EL (cell line): ENCODE measurements at places on chromosomes 16 and 17.

DNA sequence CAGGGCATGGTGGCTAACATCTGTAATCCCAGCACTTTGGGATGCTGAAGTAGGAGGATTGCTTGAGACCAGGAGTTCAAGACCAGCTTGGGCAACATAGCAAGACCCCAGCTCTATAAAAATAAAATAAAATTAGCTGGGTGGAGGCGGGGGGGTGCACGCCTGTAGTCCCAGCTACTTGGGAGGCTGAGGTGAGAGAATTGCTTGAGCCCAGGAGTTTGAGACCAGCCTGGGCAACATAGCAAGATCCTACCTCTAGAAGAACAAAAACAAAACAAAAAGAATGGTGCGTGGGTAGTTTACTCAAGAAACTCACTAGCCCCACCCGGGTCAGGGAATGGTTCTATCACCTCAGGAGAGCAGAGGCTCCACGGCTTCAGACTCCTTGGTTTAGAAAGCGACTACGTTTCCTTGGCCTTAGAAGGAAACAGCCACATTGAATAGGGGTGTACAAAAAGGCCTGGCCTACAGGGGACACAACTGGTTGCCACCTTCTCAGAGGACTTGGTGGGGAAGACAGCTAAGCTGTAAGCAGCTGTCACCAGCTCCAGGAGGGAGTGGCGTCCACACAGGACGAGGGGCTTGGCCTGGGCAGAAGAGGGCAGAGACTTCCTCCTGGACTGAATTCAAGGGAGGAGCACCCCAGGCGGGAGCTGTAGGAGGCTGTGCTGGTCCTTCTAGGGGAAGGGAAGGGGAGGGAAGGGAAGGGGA is 716 bp downstream of the TK1 start:
- peak; percentile 69 for DNase-seq

DNA sequence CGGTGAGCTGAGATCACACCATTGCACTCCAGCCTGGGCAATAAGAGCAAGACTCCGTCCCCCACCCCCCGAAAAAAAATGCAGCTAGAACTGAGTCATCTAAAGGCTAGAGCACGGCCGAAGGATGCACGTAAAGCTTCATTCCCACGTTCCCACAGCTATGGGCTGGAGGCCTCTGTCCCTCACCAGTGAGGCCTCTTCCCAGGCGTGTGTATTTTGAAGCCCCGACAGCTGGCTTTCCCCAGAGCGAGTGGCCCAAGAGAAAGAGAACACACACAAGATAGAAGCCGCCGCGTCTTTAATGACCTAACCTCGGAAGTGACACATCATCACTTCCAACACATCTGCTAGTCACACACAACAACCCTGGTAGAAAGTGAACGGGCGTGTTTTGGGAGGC is 6.6 kb upstream of the KCTD5 start:
- peak; percentile 10 for DNase-seq

DNA sequence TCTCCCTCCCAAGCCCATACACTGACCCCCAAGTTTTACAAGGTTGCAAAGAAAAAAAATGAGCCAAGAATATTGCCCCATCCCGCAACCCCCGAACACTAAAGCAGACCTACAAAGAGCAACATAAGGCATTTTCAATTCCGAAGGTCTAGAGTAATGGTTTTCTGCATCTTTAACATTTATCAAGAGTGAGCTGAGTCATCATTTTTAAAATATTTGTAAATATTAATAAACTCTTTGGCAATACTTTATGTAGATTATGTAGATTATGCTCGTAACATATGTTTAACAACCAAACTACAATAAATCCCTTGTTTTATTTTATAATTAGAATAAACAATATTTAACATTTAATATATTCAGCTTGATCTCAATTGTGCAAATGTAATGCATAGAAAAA is 1.4 kb downstream of the ZNF624 start:
- no peak for DNase-seq

DNA sequence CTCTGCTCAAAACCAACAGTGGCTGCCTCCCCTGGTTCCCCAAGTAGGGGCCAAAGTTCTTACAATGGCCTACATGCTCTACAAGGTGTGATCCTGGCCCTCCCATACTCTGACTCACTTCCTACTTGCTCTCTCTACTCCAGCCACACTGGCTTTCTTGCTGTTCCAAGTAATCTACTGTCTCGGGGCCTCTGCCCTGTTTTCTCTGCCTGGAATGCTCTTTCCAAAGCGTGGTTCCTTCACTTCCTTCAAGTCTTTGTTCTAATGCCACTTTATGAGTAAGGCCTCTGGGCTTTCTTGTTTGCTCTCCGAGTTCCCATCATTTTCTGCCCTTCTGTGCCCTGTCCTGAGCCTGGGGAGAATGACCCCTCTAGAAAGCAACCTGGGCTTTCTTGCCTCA is 4.1 kb upstream of the CDH3 start:
- DNase-seq = peak; percentile 63

- DNase-seq = no peak
Observed at GRCh38 chr17:49944273-49944870, 24.6 kb upstream of the DLX4 start.

DNA sequence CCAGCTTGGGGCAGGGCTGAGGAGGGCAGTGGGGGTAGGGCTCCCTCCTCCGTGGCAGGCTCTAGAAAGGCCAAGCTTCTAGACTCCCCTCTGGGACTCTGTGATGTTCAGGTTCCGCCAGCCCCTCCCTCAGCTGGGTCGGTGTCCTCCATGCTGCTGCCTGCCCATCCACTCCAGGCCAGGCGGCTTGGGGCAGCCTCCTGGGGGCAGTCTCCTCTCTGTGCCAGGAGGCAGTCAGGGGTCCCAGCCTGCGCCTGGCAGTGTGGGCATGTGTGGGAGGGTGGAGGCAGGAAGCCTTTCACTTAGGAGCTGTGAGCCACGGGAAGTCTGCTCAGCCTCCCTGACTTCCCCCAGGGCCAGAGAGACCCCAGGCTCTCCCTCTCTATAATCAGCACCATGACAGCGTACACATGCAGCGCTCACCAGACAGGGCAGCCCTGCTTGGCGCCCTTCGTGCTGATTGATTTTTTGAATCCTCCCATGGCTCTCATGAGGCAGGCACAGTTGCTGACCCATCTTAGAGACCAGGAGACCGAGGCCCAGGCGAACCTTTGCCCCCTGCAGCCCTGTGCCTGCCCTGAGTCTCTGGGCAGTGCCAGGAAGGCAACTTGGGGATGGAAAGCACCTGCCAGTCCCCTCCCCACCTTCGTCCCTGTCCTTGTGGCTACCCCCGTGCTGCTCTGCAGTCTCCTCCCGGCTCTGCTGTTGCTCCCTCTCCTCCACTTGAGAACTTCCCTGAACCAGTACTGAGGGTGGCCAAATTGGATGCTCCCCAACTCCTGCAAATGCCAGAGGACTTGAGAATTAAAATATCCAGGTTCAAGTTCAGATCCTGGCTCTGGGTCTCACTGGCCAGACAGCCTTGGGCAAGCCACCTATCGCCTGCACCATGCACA is 234.7 kb upstream of the GSE1 start:
- no peak for DNase-seq

DNA sequence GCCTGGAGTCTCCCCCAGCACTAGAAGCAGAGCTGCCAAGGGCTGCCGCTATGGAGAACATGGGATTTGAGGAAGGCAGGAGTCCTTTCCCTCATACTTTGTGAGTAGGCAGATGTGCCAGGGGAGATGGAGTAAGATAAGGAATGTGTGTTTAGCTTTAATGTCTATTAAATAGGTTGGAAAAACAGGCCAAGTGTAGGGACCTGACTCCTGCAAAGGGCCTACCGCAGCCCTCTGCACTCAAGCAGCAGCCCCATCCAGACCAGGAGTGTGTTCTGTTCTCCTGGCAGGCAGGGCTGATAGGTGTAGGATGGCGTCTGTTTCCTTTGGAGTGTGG is 1.8 kb upstream of the MIF4GD start:
- DNase-seq = no peak

DNA sequence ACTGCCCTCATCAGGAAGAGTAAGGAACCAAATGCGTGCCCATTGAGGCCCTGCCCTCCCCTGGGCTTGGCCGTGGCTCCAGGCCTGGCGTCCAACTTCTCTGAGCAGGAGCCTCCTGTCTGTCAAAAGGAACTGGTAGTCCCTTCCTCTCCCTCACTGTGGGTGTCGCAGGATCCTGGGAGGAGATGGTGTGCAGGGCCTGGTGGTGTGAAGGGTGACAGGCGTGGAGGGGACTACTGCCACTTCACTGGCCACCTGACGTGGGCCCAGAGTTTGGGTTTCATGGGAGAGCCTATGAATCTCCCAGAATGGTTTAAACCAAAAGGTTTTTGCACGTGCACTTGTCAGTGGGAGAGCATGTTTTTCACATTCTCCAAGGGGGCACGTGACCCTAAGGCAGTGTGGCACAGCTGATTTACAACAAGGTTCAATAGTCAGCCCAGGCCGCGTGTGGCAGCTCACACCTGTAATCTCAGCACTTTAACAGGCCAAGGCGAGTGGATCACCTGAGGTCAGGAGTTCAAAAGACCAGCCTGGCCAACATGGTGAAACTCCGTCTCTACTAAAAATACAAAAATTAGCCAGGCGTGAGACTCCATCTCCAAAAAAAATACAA is 12.5 kb downstream of the ARL2BP start:
- DNase-seq = no peak

- no peak for DNase-seq
Observed at GRCh38 chr16:67468731-67469130, 12.2 kb downstream of the ATP6V0D1 start.

DNA sequence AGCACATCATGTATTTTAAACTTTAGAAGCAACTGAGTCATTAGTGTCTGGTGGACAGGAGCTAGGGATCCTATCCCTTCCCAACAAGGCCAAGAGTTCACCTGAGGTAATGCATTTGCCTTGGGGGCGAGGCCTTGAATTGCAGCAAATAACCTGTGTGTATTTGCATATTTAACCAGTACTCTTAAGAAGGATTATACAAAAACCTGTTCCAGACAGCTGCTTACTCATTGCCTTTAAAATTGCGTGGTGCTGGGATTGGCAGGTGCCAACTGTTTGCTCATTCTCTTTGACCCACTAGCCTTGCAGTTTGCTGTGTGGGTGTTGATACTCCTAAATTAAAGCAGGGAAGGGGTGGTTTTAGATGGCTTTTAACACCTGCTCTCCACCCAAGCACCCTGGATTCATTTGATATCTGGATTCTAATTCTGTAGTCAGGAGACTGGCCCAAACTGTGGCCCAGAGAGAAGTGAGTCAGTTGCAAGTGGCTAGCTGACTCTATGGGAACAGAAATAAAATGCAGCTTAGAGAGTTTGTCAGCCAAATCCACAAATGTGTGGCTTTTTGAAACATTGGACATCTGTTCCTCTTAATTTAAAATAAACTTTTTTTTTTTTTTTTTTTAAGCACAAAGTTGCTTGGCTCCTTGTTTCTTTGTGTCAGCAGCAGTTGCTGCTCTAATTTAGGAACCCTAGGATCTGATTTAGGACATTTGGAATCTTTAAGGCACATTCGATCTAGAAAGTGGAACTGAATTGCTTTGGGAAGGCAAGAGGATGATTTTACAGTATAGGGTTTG is 46.9 kb downstream of the TUBD1 start:
- peak; percentile 61 for DNase-seq

- no peak for DNase-seq
Observed at GRCh38 chr17:1735418-1735817, 7.3 kb upstream of the SERPINF2 start.

DNA sequence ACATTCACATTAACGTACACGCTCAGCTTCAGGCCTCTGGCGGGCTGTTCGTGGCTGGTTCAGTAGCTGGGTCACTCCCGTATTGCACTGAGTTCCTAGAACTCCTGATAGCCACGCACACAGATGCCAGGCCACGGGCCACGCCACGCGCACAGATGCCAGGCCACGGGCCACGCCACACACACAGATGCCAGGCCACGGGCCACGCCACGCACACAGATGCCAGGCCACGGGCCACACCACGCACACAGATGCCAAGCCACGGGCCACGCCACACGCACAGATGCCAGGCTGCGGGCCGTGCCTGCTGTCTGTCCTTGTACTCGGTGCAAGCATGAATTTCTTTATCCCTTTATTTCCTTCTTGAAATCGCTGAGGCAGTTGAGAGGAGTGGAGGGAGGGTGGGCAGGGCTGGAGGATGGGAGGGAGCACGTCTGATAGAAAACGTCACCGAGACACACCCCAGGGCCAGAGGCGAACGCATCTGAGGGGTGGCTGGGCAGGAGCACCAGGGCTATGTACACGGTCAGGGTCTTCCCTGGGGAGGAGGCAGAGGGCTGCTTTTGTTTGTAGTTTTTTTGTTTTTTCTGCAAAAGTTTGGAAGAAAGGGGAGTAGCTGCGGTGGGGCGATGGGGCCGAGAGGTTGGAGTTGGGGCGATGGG is 8.6 kb upstream of the PABPN1L start:
- no peak for DNase-seq

GRCh38 chr17:57872536-57872935 is 22.7 kb upstream of the MRPS23 start:
- no peak for DNase-seq

DNA sequence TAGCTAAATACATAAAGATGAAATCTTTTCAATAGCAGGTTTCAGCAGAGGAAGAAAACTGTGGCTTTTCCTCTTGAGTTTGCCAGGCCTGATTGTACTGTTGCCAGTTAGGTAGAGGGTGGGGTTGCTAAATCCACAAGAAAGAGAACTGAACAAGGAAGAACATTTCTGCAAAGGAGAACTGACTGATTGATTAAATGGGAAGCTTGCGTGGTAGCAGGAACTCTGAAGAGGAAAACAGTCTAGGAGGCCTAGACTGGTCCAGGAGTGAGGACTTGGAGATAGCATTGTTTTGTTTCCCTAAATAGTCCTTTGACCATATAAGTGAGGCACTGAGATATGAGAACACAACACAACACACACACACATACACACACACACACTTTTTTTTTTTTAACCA is 18.8 kb downstream of the LRRC36 start:
- no peak for DNase-seq

- DNase-seq = no peak
Observed at GRCh38 chr17:17398188-17398942, 78.4 kb upstream of the MED9 start.

DNA sequence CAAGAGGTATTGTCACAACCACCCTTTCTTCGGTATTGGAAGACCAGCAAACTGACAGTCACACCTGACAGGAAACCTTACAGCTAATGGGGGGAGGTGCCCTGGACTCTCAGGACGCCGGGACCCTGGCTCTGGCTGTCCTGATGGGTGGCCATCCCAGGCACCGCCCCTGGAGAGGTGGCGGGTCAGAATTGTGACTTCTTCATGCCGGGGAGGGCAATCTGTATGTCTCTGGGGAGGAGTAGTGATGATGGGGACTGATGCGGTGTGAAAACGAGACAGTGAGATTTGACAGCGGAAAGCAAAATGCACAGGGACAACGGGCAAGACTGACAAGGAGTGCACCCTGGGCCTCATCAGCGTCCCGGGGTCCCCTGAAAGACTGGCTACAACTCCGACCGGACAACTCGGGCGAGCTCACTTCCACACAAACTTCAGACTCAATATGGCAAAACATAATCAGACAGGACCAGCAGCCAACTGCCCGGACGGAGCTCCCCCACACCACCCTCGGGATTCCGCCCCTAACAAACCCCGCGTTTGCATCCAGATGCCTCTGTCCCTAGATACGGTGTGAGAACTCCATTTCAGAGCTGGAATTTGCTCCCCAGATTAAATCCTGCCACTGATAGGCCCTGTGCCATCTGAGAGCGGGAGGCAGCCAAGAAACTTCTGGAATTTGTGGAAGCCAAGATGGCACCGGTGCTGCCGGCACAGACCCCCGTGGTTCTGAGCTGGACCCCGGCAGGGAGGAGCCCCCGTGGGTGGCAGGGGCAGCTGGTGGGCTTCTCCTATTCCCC is 83.6 kb upstream of the CREBBP start:
- no peak for DNase-seq

GRCh38 chr17:44223541-44224071 is 4.1 kb upstream of the UBTF start:
- peak; percentile 83 for DNase-seq
